A172 (cell line): ENCODE measurements at places on chromosomes 12 and 14. TPM values are rescaled to one million over a fixed set of nuclear protein-coding genes. Genes with fewer than 3 reads are reported as not detected.

The EFS gene
- not detected in 2 replicates for total RNA-seq

GRCh38 chr14:71905031-71905430, 27.2 kb upstream of the RGS6 start:
- DNase-seq: no peak

The NT5DC3 gene
- total RNA-seq: 12.6 and 12.7 TPM in 2 replicates

DNA sequence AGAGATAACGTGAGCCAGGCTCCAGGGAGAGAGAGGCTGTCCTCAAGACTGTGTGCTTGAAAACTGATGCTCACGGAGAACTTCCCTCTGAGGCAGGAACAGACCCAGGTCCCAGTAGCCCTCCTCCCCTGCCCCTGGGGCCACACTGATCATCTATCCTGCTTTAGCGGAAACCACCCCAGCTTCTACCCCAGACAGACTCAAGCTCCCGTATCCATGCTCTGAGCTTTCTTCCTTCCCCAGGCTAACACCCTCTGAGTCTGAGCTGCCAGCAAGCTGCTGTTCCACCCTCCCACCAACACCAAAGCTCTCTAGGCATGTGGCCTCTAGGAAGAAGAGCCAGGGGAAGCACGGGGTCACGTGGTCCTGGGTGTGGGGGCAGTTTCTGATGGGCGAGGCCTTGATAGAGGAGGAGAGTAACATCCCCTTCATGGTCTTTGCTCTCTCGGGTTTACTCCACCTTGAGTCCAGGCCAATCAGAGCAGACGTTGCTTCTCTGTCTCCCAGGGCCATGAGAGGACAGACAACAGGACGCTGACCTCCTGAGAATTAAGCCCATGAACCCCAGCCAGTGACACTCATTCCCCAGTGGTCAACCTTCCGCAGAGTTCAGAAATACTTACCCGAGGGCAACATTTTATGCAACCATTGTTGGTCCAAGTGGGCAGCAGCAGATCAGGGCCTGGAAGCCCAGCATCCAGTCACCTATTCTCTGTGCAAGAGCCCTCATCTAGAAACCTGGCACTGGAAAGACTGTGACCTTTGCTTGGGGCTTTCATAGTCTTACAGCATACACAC, 1.4 kb downstream of the PCK2 start:
- DNase-seq: no peak

The GLS2 gene
- total RNA-seq: 2.4 TPM in 1 of 2 replicates, not detected in the other

The COCH gene
- 4.1 and 4.8 TPM in 2 replicates for total RNA-seq

GRCh38 chr12:102708108-102708507, 208.9 kb downstream of the PAH start:
- DNase-seq: no peak

GRCh38 chr12:6563448-6564050, 4.5 kb downstream of the NOP2 start:
- no peak for DNase-seq

GRCh38 chr12:85029456-85029855, 6.6 kb downstream of the TSPAN19 start:
- peak; percentile 32 for DNase-seq

The RAPGEF3 gene
- total RNA-seq: 1.3 and 1.4 TPM in 2 replicates

- DNase-seq: peak; percentile 45
Measured at GRCh38 chr12:31524791-31525495, 66.0 kb downstream of the DENND5B start.

The SLC2A14 gene
- 0.12 TPM in 1 of 2 replicates, not detected in the other for total RNA-seq

The ADAMTS20 gene
- total RNA-seq: 0.22 TPM in 1 of 2 replicates, not detected in the other

- no peak for DNase-seq
Measured at GRCh38 chr12:123520567-123521474, 12.7 kb downstream of the RILPL1 start.

GRCh38 chr14:45181329-45181728, 45.6 kb downstream of the FANCM start:
- peak; percentile 6 for DNase-seq

- DNase-seq: no peak
Measured at GRCh38 chr14:35578135-35578534, 44.2 kb downstream of the INSM2 start.

GRCh38 chr14:77482422-77482821, 16.2 kb downstream of the ISM2 start:
- DNase-seq: no peak

- no peak for DNase-seq
Measured at GRCh38 chr12:54565310-54565985, 16.0 kb downstream of the PDE1B start.

The TAS2R42 gene
- not detected in 2 replicates for total RNA-seq

The ESR2 gene
- 0.17 TPM in 1 of 2 replicates, not detected in the other for total RNA-seq

DNA sequence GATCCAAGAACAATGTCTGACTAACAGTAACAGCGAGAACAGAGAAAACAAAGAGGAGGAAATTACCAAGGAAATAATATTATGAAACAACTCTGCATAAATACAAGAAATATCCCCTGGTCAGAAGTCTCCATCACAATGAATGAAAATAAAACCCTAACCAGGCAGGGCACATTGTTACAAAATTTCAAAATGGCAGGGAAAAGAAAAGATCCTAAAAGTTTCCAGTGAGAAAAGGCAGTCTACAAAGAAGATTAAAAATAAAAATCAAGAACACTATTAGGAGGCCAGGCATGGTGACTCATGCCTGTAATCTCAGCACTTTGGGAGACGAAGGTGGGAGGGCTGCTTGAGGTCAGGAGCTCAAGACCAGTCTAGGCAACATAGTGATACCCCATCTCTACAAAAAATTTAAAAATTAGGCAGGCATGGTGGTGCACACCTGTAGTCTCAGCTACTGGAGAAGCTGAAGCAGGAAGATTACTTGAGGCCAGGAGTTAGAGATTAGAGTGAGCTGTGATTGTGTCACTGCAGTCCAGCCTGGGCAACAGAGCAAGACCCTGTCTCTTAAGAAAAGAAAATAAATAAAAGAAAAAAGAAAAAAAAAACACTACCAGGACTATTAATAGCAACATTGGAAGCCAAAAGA, 47.8 kb downstream of the FERMT2 start:
- no peak for DNase-seq

GRCh38 chr12:3732901-3733300, 20.0 kb downstream of the CRACR2A start:
- DNase-seq: no peak

GRCh38 chr12:4120316-4120917, 153.1 kb upstream of the CCND2 start:
- no peak for DNase-seq

- no peak for DNase-seq
Measured at GRCh38 chr12:52257074-52257551, 17.3 kb upstream of the KRT86 start.

GRCh38 chr14:91649930-91650329, 82.0 kb downstream of the CATSPERB start:
- peak; percentile 5 for DNase-seq

DNA sequence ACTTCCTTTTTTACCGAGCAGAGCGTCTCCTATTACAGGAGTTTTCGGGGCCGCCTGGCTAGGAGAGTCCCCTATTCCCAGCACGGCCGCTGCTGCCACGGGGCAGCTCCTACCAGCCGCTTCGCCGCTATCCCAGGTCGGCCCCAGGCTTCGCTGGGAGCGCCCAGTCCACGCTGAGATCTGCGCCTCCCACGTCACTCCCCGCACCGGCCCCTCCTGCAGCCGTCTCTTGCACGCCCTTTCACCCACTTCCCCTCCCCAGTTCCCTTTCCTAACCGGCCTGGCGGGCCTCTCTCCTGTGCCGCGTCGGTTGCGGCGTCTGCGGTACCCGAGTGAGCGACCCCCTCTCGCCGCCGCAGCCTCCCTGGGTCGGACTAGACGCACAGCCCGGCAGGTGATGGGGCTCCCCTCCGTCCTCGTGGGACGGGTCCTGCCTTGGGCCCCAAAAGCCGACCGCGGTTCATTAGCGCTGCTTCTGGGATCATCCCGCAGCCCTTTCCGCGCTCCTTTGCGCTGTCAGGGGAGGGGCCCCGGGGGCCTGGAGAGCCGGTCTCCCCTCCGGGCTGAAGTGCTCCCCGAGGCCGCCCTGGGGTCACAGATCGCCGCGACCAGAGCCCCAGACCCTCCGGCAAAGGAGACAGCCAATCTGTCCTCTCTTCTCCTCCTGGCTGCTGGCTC, 1318.4 kb downstream of the TMEM121 start:
- no peak for DNase-seq

The LRRC10 gene
- total RNA-seq: not detected in 2 replicates

GRCh38 chr12:111757361-111758119, 9.2 kb upstream of the ALDH2 start:
- DNase-seq: peak; percentile 32

- no peak for DNase-seq
Measured at GRCh38 chr12:42186793-42187192, 42.1 kb upstream of the GXYLT1 start.

- DNase-seq: no peak
Measured at GRCh38 chr14:70192915-70193314, 4.2 kb upstream of the SLC8A3 start.

GRCh38 chr12:87812681-87813080, 216.5 kb downstream of the C12orf50 start:
- peak; percentile 42 for DNase-seq

The CD27 gene
- total RNA-seq: not detected in 2 replicates

The CCDC184 gene
- total RNA-seq: 0.29 TPM in 1 of 2 replicates, not detected in the other

The BATF gene
- not detected in 2 replicates for total RNA-seq

The SERPINA5 gene
- 0.36 TPM in 1 of 2 replicates, not detected in the other for total RNA-seq

- DNase-seq: peak; percentile 75
Measured at GRCh38 chr12:122895704-122896636, at the start of gene VPS37B. Gene VPS37B, minus strand, starts transcription at chr12:122896124. Its CDS starts 62 bp downstream, at chr12:122896062.

DNA sequence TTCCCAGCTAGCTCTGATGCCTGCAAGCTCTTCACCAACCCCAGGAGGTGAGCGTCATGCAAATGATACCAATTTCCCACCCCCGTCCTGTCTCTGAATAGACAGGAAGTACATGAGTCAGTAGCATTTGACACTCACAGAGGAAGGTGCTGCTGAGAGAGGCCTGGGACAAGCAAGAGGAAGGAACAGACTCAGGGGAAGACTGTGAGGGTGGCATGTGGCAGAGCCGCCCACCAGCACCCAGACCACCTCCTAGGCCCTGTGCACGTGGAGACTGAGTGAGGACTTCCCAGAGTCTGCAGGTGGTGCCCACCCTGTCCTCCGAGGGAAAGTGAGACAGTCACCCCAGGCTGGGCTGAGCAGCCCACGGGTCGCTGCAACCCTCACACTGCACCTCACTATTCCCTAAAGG, 199.5 kb upstream of the SFSWAP start:
- DNase-seq: peak; percentile 76

- DNase-seq: no peak
Measured at GRCh38 chr12:122984612-122985337, 4.3 kb downstream of the ARL6IP4 start.

- DNase-seq: no peak
Measured at GRCh38 chr12:108559748-108560147, 1.2 kb downstream of the SART3 start.

DNA sequence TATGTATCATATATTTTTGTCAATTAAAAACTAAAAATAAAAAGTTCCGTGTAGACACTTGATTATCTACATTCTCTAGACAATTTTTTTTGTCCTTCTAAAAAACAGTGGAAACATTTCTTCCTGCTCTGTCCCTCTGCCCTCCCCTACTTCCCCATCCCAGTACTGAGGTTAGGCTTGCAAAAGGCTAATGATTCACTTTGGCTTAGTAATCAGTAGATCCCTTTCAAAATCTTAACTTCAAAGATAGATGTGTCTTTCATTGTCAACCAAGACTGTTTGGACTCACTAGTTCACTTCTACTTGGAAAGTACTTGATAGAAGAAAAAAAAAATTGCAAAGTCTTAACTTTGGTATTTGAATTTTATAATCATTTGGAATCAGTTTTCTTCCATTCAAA, 3.8 kb downstream of the SETD3 start:
- no peak for DNase-seq

- DNase-seq: no peak
Measured at GRCh38 chr14:89500303-89500702, 83.3 kb upstream of the FOXN3 start.

The PLCZ1 gene
- 0.07 TPM in 1 of 2 replicates, not detected in the other for total RNA-seq

- no peak for DNase-seq
Measured at GRCh38 chr12:86256163-86256562, at the start of gene MGAT4C. Gene MGAT4C, minus strand, starts transcription at chr12:86256391.

GRCh38 chr14:44108601-44109000, 398.5 kb downstream of the FSCB start:
- DNase-seq: no peak

DNA sequence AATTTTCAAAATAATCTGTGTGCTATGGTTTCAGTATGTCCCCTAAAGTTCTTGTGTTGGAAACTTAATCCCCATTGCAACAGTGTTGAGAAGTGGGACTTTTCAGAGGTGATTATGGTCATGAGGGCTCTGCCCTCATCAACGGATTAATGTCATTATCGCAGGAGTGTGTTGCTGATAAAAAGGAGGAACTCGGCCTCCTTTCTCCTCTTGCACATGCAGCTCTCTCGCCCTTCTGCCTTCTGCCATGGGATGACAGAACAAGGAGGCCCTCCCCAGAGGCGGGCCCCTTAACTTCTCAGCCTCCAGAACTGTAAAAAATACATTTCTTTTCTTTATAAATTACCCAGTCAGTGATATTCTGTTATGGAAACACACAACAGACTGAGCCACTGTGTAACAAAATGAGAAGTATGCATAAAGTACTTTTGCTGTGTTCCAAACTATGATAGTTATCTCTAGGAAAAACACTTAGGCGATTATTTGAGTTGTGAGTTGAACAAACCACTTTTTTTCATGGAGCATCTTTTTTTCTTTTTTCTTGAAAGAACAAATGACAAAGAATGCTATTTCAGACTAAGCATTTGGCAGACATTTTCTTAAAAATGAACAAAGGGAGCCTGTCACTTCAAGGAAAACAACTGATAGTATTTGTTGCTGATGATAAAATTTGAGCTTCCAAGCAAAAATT, 134.8 kb upstream of the FUT8 start:
- no peak for DNase-seq

DNA sequence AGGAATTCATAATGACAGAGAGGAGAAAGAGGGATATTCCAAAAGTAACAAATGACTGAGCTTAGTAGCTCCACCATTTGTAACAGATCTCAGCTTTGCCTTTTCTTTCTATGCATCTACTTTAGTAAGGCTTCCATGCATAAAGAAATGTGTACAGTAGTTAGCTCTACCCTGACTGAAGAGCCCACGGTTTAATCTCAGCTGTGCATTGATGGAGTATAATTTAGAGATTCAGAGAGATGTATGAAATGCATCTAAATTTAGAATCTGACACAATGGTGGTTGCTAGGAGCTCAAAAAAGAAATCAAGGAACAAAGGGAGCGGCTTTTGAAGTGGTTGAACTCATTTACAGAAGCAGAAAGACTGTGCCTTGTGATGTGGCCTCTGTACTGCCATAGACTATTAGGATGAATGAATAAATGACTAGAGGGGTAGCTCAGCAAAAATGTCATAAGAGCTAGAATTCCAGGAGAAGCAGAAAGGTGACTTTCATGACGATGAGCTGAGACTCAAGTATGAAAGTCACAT, 838.6 kb downstream of the RPS29 start:
- no peak for DNase-seq

GRCh38 chr14:74579447-74580274, 32.4 kb downstream of the LTBP2 start:
- DNase-seq: peak; percentile 82

DNA sequence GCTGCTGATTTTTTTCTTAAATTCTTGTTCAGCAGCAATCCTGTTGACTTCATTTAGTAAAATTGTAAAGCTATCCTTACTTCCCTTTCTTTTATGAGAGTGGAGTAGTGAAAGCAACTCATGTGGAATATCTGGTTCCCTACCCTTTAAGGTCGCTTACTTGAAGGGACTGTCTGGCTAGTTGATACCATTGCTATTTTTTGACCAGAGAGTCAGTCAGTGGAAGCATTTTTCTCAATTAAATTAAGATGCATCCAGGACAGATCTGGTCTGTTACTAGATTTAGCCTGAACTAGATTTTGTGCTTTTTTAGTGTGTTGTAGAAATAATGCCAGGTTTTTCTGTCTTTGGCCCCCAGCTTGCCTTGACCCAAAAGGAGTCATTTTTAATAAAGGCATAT, 18.0 kb downstream of the TTC8 start:
- no peak for DNase-seq
